ENCODE measurements at places on chromosomes 16 and 17.

DNA sequence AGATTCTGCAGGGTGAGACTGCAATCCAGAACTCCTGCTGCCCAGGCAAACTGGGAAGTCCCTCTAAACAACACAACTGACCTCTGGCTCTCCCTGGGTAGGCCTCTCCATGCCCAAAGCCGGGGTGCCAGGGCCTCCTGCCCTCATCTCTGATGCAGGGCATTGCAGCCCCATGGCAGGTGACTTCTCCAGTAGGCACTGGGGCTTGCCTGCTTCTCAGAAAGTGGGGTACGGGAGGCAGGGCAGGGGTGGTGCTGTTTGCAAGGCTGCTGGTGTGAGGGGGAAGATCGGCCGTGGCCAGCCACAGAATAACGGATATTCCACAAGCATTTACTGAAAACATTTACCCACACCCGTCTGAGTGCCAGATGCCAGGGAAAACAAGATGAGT, 4.1 kb upstream of the GPRC5C start:
- DNase-seq, result no peak

DNA sequence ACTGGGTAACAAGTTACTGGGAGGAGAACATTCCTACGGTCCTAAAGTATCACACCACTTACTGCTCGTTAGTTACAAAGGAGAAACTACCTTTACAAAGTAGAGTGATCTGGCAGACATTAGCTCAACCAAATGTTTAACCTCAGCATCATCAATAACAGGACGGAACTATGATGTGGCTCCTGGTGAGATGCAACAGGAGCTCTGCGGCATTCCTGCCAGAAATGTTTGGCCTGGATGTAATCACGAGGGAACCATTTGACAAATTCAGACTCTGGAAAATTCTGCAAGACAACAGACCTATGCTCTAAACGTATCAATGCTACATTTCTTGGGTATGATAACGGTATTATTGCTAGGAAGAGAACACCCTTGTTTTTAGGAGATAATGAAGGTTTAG, 80.4 kb downstream of the MRM3 start:
- no peak for DNase-seq

DNA sequence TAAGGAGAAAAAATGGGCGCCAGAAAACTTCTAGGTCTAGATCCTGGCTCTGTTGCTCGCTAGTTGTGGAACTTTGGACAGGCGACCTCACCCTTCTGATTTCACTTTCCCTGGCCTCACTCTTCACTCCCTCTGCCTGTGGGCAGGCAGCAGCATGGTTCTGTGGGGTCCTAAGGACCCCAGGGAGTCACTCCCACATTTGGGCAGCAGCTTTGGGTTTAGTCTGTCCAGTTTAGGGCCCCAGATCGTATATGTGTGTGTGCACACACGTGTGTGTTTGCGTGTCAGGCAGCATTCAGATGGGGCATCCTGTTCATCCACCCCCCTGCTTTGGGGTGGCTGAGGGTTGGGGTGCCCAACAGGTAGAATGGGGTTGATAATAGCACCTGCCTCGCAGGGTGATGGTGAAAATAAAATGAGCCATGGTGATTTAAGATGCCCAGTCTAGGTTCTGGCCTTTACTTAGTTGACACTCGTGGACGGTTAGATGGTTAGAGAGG, 102.2 kb downstream of the RAB11FIP4 start:
- no peak for DNase-seq

- no peak for DNase-seq
Observed at GRCh38 chr17:8386841-8387240, 3.8 kb upstream of the RPL26 start.

GRCh38 chr17:31533546-31534155, 142.2 kb downstream of the RAB11FIP4 start:
- no peak for DNase-seq

DNA sequence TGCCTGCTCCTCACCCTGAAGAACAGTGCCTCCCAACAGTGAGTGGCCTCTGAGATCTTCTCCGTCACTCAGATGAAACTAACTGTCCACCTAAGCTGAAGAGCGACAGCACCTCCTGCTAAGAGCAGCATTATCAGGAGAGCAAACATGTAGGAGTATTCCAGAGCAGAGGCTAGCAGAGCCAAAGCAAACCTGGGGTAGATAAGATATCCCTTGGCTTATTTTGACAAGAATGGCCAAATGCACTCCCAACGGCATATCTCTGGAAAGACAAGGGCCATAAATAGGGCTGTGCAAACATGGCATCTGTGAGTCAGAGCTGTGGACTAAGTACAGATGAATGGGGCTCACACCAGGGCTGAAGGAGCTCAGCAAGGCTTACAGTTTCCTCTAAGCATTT, 96.3 kb downstream of the NDEL1 start:
- DNase-seq, result no peak

- no peak for DNase-seq
Observed at GRCh38 chr16:84461413-84462295, 42.8 kb downstream of the MEAK7 start.

- DNase-seq, result no peak
Observed at GRCh38 chr16:58426966-58427365, 34.7 kb downstream of the GINS3 start.

- DNase-seq, result no peak
Observed at GRCh38 chr16:71893888-71894228, 1.5 kb upstream of the IST1 start.

DNA sequence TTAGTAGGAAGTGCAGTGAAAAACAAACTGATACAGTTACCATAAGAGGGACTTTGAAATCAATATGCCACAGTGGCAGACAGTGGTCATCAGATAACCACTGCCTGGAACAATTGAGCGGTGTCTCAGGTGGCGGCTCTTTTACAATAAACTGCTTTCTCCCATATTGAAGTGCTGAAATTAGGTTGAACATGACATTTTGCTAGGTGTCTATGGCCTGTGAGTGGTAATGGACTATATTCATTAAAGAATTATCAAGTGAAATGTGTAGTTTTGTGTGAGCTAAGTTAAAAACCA, 214.7 kb downstream of the RPTOR start:
- DNase-seq, result no peak

GRCh38 chr17:2064147-2064489, 9.2 kb downstream of the HIC1 start:
- no peak for DNase-seq

DNA sequence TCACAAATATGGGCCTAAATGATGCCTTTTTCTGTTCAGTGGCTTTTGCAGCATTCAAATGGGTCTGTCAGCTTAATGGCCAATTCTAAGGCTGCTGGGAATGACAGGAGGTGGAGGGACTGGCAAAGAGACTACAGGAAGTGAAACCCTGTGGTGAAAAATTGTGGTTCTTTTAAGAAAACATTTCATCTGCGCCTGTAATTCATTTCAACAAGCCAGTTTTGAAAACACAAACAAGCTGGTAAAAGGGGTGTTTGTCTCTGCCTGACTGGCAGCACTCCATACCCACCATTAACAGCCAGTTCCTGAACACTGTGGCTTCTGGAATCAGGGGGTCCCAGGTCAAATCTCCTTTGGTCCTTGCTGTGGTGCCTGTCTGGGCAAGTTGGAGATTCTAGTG, 3.6 kb upstream of the KDM8 start:
- no peak for DNase-seq

GRCh38 chr16:17346621-17347569, 123.9 kb downstream of the XYLT1 start:
- DNase-seq, result no peak

GRCh38 chr17:78709119-78709681, 72.9 kb downstream of the CYTH1 start:
- DNase-seq, result no peak

- no peak for DNase-seq
Observed at GRCh38 chr16:68793401-68793857, 49.9 kb upstream of the TANGO6 start.

DNA sequence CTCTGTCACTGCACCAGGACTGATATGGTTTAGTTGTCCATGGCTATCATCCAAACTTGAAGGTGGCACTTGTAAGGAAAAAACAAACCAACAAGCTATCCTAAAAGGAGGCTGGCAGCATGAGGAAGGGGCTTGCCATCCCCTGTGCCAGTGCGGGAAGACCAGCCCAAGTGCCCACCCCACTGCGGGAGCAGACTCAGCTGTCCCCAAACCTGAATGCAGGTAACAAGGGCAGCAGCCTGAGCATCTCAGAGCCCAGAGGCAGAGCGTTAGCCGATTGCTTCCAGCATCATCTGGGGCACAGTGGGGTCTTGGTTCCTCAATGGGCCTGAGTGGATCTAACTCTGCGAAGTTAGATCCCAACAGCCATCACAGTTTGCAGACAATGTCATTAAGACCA, 29.2 kb upstream of the C16orf78 start:
- no peak for DNase-seq

GRCh38 chr16:1518626-1519135, 14.8 kb upstream of the TMEM204 start:
- DNase-seq, result no peak

DNA sequence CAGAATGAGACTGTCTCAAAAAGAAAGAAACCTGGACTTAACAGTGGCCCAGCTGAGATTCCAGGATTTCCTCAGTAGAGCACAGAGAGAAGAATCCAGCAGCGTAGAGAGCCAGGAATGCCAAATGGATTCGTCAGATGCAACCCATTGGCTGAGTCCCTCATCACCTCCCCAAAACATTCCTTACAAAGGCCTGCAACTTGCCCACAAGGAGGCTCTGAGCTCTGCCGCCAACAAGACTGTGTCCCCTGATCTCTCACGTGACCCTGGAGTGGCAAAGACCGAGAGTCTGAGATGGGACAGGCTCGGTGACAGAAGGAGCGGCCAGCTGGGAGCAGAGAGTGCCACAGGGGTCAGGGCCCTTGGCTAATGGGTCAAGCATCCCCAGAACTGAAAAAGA, 6.9 kb upstream of the CHMP6 start:
- DNase-seq, result no peak

DNA sequence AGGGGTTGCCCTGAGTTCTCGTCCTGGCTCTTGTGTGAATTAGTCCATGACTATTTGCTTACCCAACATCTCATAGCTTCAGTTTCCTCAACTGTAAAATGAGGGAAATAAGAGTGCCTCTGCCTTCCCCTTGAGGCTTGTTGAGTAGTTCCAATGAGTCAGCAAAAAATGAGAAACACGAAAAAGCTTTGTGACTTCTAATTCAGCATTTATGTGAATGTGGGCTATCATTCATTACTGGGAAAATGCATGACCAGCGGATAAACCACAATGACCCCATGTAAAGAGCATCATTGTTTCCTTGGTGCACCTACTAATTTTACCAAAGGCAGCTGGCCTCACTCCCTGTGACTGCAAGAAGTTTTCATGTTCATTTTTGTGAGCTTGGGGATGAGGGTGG, 374.6 kb upstream of the HSBP1 start:
- DNase-seq, result no peak

DNA sequence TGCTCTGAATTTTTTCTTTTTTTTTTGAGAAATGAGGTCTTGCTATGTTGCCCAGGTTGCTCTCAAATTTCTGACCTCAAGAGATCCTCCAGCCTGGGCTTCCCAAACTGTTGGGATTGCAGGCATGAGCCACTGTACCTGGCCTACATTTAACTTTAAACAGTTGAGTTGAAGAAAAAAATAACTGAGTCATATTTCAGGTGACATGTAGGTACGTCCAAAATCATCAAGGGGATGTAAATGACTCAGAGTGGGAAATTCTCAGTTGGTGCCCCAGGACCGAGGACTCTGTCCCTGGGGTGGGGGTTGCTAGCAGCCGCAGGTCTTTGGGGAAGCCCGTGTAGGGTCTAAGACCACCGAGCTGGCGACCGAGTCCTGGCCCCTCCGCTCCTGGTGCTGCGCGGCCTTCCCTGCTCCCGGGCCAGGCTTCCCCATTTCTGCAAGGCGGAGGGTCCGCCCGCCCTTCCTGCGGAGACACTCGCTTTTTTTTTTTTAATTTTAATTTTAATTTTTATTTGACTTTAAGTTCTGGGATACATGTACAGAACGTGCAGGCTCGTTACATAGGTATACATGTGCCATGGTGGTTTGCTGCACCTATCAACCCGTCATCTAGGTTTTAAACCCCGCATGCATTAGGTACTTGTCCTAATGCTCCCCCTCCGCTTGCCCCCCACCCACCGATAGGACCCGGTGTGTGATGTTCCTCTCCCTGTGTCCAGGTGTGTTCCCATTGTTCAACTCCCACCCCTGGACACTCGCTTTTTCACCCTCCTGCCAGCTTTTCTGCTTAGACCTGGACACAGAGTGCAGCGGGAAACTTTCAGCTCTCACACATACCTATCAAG, 12.7 kb upstream of the N4BP1 start:
- DNase-seq, result no peak

GRCh38 chr17:19533718-19534561, at the start of gene SLC47A1:
TSS of gene SLC47A1 (plus strand) at chr17:19533854. CDS start at chr17:19533940, 86 bp downstream.
- DNase-seq, result no peak

GRCh38 chr17:29747660-29748059, 124.9 kb upstream of the CORO6 start:
- no peak for DNase-seq

DNA sequence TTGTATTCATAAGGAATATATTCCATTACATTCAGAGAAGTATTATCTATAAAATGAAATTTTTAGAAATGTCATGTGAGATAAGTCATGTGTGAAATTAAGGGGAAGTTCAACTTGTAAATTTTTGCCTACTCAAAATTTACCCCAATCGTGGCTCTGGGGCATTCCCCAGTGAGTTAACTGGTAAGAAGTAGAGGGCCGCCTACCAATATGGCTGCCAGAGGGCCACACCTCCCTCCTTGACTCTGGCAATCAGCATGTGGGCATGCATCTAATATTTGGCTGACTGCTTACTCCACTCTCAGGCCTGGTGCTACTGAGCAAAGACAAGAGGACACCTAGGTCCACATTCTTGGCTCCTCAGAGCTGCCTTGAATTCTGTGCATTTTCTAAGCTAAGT, 39.7 kb upstream of the CNTNAP4 start:
- DNase-seq, result no peak

DNA sequence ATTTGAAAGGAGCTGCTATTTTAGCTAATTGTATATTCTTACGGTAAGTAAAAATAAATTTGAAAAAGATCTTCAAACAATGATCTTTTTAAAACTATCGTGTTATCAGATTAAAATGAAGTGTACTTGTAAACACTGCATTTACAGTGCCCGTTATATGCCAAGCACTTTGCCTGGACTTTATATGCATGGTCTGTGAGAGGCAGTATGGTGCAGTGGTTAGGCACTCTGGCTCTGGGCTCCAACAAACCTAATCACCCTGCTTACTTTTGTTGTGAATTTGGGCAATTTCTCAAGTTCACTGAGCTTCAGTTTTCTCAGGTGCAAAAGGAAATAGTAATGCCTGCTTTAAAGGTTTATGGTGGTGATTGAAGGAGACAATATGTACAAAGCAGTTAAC, 1.4 kb downstream of the PMP22 start:
- no peak for DNase-seq

DNA sequence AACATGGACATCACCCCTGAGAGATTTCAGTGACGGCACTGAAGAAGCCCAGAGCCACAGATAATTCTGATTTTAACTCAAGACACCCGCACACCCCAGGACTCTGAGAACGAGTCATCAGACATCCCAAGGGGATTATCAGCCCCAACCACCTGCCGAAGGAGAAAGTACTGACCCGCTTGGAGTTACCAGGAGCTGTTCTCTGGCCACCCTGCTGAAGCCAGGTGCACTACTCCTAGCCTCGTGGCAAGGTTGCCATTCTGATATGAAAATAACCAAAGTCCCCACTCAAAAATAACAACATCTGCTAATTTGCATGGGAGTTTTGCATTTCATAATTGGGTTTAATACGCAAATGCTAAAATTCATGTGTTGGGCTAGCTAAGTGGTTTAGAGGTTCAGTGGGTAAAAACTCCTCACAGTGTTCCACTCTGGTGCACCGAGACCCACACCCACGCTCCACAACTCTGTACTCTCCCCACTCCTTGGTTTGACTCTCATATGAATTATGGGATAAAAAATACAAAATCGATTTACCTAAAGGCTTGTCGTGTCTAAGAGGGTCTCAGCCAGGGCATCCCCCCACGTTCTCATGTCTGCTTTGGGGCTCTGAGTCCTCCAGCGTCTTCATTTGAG, 143.0 kb upstream of the NOL11 start:
- DNase-seq, result no peak
